ENCODE measurements at places on chromosomes 6 and 20. TPM values are rescaled to one million over a fixed set of nuclear protein-coding genes. Genes with fewer than 3 reads are reported as not detected.

GRCh38 chr20:41017448-41018042 is 11.1 kb upstream of the TOP1 start:
- peaks cover 3% of the 10 kb centered on the region for H3K4me1 ChIP-seq
- H3K4me3 ChIP-seq, result no peak overlapping the region
- no peaks in the 10 kb centered on the region for H3K36me3 ChIP-seq

DNA sequence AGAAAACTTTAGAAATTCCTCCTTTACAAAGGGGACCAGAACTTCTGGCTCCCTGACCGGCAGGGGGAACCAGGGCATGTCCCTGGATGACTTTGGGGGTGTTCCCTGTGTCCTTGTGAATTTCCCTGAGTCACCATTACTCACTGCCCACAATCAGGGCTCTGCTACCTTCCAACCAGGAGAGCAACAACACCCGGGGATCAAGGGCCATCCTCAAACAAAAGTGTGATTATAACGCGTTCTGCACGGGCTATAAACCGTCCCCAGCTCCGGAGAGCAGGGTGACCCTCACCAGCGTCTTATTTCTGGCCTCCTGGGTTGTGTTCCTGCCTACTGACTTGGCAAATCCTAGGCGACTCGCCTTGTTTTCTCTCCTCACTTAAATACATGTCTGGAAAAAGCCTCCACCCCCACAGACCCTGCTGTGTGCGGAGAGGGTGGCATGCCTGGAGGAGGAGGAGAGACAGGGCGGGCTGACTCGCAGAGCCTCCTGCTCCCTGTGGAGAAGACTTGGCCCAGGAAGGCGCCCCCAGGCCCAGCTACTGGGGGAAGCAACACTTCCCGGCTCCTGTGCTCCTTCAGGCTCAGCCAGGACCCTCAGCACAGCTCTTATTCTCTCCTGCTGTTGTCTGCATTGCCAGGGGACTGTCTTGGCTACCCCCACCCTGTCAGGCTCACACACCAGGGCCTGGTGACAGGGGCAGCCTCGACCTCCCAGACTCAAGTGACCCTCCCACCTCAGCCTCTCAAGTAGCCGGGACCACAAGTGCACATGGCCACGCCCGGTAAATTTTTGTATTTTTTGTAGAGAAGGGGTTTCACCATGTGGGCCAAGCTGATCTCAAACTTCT is 54.1 kb downstream of the FGD2 start:
- no peak overlapping the region for H3K4me3 ChIP-seq
- H3K27me3 ChIP-seq, result no peaks in the 10 kb centered on the region
- no peak overlapping the region for H3K27ac ChIP-seq
- peaks cover 3% of the 10 kb centered on the region for H3K4me1 ChIP-seq
- peak; percentile 36 for DNase-seq

DNA sequence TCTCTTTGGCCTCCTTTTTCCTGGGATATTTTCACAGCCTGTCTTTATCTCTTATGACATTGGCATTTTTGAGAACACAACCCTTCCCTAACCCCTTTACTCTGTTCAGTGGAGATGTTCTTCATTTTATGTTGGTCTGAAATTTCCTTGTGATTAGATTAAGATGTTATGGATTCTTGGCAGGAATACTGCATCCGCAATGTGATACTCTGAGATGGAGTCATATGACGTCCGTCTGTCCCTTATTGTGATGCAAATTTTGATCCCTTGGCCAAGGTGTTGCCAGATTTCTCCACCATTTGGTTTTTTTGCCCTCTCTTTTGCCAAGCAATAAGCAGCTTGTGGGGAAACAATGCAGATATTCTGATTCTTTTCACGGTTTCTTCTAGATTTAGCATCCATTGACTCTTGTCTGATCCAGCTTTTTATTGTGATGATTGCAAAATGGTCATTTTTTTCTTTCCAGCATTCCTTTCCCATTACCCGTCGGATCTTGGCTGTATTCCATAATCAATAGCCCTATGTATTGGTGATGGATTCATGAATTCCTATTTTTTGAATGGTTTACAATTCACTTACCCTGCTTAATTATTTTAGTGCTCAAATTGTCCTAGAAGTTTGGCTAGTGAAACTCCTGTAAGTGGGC is 85.1 kb downstream of the NCOA3 start:
- peaks cover 51% of the 10 kb centered on the region for H3K36me3 ChIP-seq
- no peak overlapping the region for H3K4me3 ChIP-seq
- peak overlapping the region; percentile 0 for H3K27ac ChIP-seq

- H3K36me3 ChIP-seq, result no peaks in the 10 kb centered on the region
- no peaks in the 10 kb centered on the region for H3K27me3 ChIP-seq
- H3K4me3 ChIP-seq, result no peak overlapping the region
- no peak for DNase-seq
- H3K27ac ChIP-seq, result no peak overlapping the region
- H3K4me1 ChIP-seq, result no peaks in the 10 kb centered on the region
Observed at GRCh38 chr6:92688342-92688741, 731.0 kb downstream of the EPHA7 start.

RGS19 gene
- 39.6 TPM for total RNA-seq

DNA sequence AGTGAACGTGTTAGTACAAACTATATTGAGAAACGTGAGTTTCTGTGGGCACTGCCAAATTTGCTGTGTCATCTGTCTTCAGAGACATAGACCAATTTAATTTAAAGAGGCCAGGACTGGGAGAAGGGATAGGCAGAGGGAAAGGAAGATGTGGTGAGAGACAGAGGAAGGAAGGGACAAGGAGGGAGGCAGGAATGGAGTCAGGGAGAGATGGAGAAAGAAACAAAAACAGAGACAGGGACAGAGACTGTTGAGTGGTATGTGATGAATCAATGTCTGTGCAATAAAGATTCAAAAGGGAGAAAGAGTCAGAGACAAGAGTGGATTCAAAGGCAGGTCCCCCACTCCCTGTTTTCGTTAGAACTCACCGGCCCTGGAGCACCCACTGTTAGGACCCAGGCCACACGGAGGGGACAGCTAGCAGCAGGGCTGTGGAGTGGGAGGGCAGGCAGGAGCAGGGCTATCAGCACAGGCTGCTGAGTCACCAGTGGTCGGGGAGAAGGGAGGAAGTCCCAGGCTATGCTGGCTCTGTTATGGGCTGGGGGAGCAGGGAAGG is 51.6 kb upstream of the CHD6 start:
- no peak overlapping the region for H3K27ac ChIP-seq
- H3K4me3 ChIP-seq, result no peak overlapping the region
- H3K4me1 ChIP-seq, result no peaks in the 10 kb centered on the region
- H3K36me3 ChIP-seq, result no peaks in the 10 kb centered on the region
- H3K27me3 ChIP-seq, result peaks cover 16% of the 10 kb centered on the region

- no peak overlapping the region for H3K4me3 ChIP-seq
- DNase-seq, result no peak
- H3K27ac ChIP-seq, result no peak overlapping the region
Observed at GRCh38 chr20:38295811-38296210, 8.1 kb upstream of the BPI start.

PRSS16 gene
- total RNA-seq, result 1.5 TPM

DLL1 gene
- 0.54 TPM for total RNA-seq

DNA sequence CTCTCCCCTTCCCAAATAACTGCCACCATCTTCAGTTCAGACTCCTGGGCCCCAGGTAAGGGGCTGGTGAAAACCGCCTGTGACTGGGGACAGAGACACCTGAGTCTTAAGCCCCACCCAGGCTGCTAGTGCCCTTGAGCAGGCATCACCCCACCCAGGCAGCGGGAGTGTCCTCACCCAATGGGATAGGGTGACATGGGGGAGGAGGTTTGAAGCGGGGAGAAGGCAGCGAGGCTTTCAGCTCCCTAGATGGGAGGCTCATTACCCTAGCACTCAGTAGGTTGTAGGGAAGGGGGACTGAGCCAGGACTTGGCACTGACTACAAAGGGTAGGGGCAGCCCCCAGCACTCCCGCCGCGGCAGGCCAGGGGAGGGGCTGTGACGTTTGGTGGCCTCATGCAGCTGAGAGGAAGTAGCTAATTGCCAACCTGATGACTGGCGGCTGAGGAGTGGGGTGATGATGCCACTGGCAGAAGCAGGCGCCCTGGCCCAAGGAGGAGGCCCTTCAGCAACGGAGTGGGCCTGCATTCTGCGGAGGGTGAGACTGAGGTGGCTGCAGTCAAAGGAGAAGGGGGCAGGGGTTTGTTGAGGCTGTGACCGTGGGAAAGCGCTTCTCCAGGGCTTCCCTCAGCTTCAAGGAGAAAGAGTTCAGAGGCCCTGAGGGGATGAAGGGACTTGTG is 126.9 kb downstream of the MRPL14 start:
- peak overlapping the region; percentile 74 for H3K4me3 ChIP-seq
- H3K4me1 ChIP-seq, result peaks cover 11% of the 10 kb centered on the region
- DNase-seq, result peak; percentile 86
- peaks cover 11% of the 10 kb centered on the region for H3K27me3 ChIP-seq

FNDC11 gene
- total RNA-seq, result 0.27 TPM

C6orf58 gene
- total RNA-seq, result not detected

GRCh38 chr6:150361876-150362275 is 6.9 kb upstream of the IYD start:
- H3K4me3 ChIP-seq, result no peak overlapping the region
- no peaks in the 10 kb centered on the region for H3K36me3 ChIP-seq
- H3K27ac ChIP-seq, result no peak overlapping the region
- DNase-seq, result no peak
- no peaks in the 10 kb centered on the region for H3K4me1 ChIP-seq

CDSN gene
- total RNA-seq, result not detected

DNA sequence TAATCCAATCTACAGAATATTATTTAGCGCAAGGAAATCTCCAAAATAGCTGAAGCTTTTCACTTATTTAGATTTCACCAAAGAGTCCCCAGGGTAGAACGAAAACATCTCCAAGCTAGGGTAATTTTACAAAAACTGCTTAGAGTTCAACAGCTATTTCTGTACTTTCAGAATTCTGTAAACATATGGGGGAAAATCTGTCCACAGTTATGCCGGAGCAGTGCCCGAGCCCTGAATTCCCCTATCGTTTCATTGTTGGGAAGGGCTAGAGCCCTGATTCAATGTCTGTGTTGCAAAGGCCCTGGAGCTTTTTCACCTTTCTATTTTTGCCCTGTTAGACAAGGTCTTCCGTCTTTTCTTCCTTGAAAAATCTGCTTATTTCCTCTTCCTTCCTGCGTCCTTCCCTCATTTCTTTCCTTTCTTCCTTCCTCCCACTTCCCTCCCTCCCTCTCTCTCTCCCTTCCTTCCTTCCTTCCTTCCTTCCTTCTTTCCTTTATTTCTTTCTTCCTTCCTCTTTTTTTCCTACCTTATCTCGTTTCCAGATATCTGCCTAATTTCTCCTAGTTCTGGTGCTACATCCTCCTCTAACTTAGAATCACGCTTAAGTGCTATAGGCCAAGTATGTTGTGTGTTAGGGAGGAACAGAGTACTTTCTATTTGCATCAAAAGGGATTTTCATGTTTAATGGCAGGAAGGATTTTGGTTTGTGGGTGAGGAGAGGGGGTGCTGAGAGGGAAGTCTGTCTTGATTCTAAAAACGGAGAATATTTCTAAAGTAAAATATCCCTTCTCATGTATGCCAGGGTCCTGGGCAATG is 122.5 kb upstream of the BMP2 start:
- H3K4me3 ChIP-seq, result no peak overlapping the region
- no peaks in the 10 kb centered on the region for H3K4me1 ChIP-seq
- no peaks in the 10 kb centered on the region for H3K36me3 ChIP-seq
- H3K27me3 ChIP-seq, result no peaks in the 10 kb centered on the region
- no peak for DNase-seq

DNA sequence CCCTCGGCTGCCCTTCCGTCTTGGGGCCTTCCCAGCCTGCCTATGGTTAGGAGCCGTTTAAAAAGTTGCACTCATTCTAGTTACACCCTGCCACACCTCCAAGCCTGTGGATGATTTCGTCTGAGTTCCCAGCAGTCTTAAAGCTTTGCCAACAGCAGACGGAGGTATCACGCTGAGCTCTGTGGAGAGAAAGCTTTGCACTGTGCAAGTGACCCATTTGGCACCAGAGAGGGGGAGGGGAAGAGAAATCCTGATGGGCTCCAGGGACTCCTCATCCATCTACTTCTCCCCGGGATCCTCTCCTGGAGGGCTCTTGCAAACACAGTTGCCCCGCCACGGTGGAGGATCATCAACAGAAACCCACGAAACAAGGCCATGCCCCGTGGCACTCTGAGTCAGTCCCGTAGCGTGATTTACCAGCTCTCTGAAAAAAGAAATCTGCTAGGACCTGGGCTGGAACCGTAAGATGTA is 98.8 kb upstream of the CITED2 start:
- H3K27me3 ChIP-seq, result no peaks in the 10 kb centered on the region
- no peak for DNase-seq
- H3K4me3 ChIP-seq, result no peak overlapping the region
- H3K4me1 ChIP-seq, result peaks cover 7% of the 10 kb centered on the region
- no peak overlapping the region for H3K27ac ChIP-seq
- H3K36me3 ChIP-seq, result no peaks in the 10 kb centered on the region

ZNF341 gene
- total RNA-seq, result 4.3 TPM

GRCh38 chr20:5689463-5689862 is 60.7 kb upstream of the SHLD1 start:
- peaks cover 4% of the 10 kb centered on the region for H3K4me1 ChIP-seq
- no peaks in the 10 kb centered on the region for H3K27me3 ChIP-seq
- no peaks in the 10 kb centered on the region for H3K36me3 ChIP-seq
- no peak overlapping the region for H3K4me3 ChIP-seq
- DNase-seq, result no peak
- H3K27ac ChIP-seq, result no peak overlapping the region

TAP1 gene
- 255 TPM for total RNA-seq

DNA sequence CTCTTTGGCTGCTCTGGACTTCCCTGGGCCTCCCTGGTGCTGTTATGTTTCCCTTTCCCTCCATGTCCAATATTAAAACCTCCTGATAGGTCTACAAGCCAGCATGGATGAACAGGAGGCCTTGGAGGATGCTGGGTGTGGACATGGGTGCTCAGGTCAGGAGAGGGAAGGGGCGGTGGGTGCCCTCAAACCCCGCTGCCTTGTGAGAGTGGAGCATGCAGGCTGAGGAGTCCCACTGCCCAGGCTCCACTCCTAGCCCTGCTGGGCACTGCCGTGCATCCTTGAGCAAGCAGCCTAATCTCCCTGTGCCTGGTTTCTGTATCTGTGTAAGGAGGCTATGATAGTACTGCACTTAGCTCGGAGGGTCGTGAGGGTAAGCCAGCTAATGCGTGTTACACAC is 18.4 kb upstream of the CCDC167 start:
- peaks cover 6% of the 10 kb centered on the region for H3K36me3 ChIP-seq
- H3K4me3 ChIP-seq, result peak overlapping the region; percentile 70
- peaks cover 87% of the 10 kb centered on the region for H3K4me1 ChIP-seq
- no peak for DNase-seq
- H3K27me3 ChIP-seq, result no peaks in the 10 kb centered on the region

- no peak overlapping the region for H3K27ac ChIP-seq
- peaks cover 11% of the 10 kb centered on the region for H3K4me1 ChIP-seq
- no peaks in the 10 kb centered on the region for H3K27me3 ChIP-seq
- no peak for DNase-seq
- peaks cover 6% of the 10 kb centered on the region for H3K36me3 ChIP-seq
- H3K4me3 ChIP-seq, result no peak overlapping the region
Observed at GRCh38 chr6:11789744-11790143, 11.1 kb upstream of the ADTRP start.

- no peaks in the 10 kb centered on the region for H3K36me3 ChIP-seq
- no peak overlapping the region for H3K4me3 ChIP-seq
- H3K27ac ChIP-seq, result no peak overlapping the region
- H3K27me3 ChIP-seq, result peaks cover 35% of the 10 kb centered on the region
Observed at GRCh38 chr6:154352898-154353585, 3.6 kb downstream of the IPCEF1 start.

- H3K27ac ChIP-seq, result no peak overlapping the region
- H3K36me3 ChIP-seq, result no peaks in the 10 kb centered on the region
- no peaks in the 10 kb centered on the region for H3K27me3 ChIP-seq
- no peaks in the 10 kb centered on the region for H3K4me1 ChIP-seq
- no peak overlapping the region for H3K4me3 ChIP-seq
Observed at GRCh38 chr6:128357392-128358130, 162.8 kb downstream of the PTPRK start.

Measured in activated CD4-positive, alpha-beta T cell treated with anti-CD3 and anti-CD28 coated beads for 36 hours (primary cell).